DMS 273 treated with DMSO at 0.1 percent for 48 hours (cell line): ENCODE measurements at places on chromosomes 2 and 18.

DNA sequence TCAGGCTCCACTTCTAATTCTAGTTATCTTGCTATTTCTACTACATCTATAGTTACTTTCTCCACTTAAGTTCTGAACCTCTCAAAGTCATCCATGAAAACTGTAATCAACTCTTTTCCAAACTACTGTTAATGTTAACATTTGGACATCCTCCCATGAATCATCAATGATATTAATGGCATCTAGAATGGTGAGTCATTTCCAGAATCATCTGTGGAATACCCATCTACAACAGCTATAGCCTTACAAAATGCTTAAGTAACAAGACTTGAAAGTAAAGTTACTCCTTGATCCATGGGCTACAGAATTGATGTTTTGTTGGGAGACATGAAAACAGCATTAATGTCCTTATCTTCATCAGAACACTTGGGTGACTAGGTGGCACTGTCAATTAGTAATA, 35.4 kb downstream of the BARD1 start:
- DNase-seq: no peak

DNA sequence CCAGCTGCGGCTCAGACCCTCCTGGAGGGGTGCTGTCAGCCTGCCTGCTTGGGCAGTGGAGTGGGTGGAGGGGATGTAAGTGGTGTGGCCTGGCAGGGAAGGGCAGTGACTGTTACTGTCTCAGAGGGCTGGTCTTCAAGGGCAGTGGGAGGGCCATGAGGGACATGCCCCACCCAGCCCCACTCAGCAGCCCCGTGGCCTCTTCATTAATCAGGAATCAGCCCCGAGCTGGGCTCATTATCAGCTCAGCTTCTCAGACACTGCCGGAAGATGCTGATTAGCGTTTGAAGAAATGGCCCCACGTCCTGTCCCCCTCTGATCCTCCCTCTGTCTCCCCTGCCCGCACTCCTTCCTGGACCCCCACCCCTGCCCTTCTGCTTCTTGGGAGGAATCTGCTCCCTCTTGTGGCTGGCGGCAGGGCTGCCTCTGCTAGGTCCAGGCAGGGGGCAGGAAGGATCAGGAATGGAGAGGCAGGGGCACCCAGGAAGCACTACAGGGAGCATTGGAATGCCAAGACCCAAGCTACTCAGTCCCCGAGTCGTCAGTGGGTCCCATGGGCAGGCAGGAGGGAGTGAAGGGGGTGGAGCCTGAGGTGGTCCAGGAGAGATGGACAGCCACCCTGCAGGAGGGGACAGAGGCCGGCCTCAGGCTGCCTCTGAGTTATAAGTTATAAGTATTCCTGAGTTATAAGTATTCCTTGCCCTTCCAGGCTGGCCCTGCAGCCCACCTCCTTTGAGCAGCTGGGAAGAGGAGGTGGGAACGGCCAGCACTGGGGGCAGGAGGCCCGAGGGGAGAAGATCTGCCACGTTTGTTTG, 7.0 kb downstream of the ASIC4 start:
- DNase-seq: no peak

GRCh38 chr2:63053889-63054602, 3.4 kb downstream of the OTX1 start:
- no peak for DNase-seq

GRCh38 chr2:103151046-103151445, 389.2 kb downstream of the TMEM182 start:
- DNase-seq: no peak

DNA sequence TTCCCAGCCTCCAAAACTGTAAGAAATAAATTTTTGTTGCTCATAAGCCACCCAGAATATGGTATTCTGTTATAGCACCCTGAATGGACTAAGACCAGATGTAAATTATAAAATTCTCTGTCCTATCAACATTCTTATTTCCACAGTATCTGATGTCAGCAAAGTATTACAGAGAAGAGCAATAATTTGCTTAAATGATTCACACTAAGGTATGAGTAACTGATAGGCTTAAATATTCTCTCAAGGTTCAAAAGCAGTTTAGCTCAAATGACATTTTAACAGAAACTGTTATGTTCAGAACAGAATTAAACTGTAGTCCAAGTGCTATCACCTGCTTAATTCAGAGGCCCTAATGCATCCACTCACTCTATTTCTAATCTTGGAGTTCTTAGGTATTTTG, 12.8 kb downstream of the SESTD1 start:
- no peak for DNase-seq

DNA sequence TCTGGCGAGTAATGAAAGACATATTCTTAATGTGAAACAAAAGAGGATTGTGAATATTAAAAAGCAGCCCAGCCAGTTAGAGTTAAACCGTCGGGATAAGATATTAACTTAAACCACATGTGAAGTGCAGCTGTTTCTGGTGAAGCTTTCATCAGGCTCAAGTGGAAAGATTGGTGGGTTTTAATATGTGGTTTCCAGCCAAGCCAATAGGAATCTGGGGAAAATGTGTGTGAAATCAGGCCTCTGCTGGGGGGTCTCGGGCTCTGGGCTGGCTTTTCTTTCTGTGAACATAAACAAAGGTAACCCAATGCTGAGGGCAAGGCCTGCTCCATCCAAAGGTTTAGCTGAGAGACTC, 279.6 kb downstream of the SLC4A3 start:
- no peak for DNase-seq

DNA sequence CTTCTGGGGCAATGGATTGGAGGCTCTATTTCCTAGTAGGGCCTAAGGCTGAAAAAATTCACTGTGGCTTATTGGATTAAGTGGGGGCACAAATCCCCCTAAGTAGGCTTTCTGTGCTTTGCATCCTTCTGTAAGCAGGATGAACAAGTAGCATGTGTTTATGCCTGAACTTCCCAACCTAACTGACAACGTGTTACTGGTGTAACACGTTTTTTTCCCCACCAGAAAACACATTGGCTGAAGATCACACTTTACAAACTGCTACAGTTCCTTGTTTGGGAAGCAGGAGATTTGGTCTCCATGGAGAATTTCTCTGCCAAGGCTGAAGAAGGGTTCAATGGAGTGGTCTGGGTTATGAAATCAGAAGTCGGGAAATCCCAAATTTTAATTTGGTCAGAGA, 7.2 kb upstream of the ITGA6 start:
- DNase-seq: no peak

DNA sequence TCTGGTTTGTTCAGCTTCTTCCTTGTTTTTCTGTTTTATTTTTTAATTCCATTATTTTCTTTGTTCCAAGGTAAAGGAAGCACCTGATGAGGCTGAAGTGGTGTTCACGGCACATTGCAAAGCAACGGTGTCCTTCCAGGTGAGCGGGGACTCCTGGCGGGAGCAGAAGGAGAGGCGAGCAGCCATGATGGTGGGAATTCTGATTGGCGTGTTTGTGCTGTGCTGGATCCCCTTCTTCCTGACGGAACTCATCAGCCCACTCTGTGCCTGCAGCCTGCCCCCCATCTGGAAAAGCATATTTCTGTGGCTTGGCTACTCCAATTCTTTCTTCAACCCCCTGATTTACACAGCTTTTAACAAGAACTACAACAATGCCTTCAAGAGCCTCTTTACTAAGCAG, 88.4 kb downstream of the DDX18 start:
- DNase-seq: no peak

DNA sequence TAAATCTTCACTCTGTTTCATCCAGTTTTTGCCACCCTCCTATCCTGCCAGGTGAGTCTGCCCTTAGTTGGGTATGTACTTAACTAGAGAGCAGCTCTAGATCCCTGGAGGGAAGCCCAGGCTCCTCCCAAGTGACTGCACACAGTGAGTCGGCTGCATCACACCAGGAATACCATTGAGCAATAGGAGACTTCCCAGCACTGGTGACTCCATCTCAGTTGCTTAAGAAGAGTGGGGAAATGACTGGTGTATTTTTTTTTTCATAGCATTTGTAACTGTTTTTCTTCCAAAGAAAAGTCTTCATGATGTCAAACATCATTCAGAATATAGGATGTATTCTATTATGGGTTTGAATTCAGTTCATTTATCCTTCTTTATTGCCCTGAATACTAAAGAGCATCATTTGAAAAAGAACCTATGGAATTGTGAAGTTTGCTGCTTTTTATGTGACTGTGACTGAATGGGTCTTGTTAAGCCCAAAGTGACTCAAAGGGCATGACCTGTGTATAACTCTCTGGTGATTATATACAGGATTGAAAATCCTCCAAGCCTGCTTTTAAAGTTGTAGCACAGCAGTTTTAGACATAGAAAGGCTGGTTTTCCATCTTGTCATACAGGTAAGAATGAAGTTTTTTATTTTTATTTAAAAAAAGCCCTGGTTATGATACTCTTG, 84.3 kb downstream of the MAP3K20 start:
- DNase-seq: no peak

DNA sequence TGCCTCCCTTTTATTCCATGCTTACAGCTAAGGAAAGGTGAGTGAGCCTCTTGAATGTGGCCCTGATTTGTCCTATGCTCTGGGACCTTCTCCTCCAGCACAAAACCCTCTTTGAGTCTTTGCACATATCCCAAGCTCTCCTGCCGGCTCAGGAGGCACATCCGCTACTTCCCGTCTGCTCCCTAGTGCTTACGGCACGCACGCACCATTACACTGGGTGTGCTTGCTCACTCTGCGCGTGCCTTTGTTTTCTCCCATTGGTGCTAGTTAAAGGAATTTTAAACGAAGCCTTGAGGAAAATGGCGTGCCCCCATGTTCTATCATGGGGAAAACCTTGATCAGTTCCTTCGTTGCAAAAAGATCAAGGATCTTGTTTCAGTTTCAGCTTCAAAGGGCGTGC, 7.9 kb upstream of the DGKD start:
- no peak for DNase-seq

DNA sequence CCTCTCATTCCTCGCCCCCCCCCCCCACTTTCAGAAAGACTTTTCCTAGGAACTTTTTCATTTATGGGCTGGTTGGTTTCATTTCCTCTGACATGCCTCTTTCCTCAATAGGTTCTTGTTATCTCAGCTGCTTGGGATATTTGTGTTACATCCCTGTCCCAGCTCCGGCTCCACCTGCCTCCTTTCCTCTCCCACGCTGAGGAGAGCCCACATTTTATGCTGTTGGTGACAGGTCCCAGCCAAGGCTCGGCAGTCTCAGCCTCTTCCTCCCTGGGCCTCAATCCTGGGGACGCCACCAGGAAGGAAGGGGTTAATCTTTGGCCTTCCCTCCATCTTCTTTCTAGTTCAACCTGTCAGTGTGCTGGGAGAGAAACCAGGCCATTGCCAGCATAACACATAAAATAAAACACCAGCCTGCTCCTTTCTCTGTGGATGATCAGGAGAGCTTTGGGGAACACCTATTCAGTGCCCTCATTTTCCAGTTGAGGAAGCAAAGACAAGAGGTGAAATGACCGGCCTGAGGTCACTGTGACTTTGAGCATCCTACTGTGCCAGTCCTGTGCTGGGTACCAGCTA, 216.9 kb upstream of the TNP1 start:
- DNase-seq: no peak

- DNase-seq: no peak
Observed at GRCh38 chr2:219455581-219455980, 20.9 kb downstream of the SPEG start.

DNA sequence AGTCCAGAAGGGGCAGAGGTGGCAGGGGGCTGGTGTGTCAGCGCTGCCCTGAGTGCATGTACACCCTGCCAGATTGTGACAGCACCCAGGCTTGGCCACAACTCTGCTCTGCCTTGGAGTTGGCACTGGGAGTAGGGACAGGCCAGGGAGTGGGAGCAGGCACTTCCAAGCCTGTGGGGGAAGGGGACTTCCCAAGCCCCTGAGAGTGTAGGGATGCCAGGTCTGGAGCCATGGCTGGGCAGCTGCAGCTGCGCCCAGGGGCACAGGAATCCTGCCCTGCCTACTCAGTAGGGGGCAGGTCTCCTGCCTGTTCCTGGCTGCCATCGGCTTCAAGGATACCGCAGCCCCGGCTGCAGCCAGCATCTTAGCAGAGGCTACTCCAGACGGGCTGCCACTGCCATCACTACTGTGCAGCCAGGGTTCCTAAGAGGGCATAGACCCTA, 109.4 kb downstream of the CALCRL start:
- DNase-seq: no peak

DNA sequence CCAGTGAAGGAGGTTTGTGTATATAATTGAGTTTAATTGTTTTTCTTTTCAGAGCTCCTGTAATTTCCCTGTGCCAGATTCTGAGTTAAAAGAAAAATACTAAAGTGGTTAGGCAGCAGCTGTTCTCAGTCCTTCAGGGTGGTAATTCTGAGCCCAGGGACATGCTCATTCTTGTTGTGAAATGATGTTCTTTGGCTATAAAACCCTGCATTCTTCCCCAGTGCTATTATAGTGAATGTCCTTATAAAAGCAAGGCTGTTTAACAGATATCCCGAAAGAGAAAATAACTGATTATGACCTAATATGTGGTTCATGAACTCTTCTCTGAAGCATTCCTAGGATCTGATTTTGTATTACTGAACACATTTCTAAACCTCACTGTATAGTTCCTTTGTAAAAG, 34.0 kb downstream of the ADAM23 start:
- DNase-seq: peak; percentile 74

DNA sequence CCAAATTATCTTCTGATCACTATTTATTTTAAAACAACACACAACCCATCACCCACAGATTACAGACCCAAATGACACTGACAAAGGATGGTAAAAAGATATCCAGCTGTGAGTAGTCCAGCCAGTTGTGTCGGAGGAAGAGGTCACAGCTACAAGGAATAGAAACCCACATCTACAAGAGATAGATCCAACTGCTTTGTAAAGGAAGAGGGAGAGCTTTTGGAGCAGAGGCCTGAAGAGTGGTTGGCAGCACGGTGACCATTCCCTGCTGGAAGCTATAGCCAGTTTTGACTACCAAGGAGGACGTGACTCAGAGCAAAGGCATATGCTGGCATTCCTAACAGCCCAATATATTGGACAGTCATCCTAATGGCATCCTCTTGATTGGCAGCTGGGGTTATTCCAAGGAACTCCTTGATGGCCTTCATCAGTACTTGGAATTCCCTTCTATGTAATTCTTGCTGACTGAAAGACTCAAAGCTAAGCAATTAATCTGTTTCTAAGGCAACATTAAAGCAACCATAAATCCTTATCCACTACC, 17.1 kb downstream of the SLC8A1 start:
- no peak for DNase-seq

DNA sequence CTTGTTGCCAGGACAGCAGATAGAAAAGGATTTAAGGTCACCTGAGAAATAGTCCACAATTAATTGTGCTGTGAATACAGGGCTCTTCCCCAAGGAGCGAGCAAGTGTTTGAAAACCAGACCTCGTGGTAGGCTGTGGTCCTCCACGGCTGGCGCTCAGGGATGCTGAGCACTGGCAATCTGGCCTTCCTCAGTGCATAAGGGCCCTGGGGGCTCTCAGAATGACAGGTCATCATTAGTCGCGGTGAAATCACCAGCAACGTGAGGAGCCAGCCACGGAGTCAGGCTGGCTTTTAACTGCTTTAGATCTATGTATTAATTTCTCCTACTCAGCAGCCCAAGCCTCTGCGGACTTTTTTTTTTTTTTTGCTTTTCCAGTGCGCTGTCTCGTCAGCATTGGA, 148.5 kb downstream of the FHOD3 start:
- DNase-seq: no peak
